ENCODE measurements at places on chromosomes 7 and 10. TPM values are rescaled to one million over a fixed set of nuclear protein-coding genes. Genes with fewer than 3 reads are reported as not detected.

DNA sequence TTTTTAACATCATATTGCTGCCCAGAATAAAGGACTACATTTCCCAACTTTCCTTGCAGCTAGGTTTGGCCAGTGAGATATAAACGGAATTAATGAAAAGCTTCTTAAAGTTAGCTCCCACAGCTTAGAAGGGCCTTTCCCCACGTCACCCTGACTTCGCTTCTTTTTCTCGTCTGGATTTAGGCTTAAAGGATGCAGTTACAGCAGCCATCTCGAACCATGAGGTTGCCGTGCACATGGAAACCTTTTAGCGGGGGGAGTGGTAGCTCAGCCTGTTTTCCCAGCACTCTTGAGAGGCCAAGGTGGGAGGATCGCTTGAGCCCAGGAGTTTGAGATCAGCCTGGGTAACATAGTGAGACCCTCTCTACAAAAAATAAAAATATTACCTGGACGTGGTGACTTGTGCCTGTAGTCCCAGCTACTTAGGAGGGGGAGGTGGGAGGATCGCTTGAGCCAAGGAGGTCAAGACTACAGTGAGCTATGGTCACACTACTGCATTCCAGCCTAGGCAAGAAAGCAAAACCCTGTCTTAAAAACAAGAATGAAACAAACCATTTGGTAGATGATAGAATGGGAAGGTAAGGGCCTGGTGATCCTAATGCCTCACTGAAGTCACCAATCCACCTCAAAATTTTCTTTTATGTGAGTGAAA lies 64.3 kb upstream of the C1GALT1 start:
- no peaks in the 10 kb centered on the region for H3K4me1 ChIP-seq
- H3K36me3 ChIP-seq, result no peaks in the 10 kb centered on the region
- no peak for DNase-seq
- no peak overlapping the region for H3K4me3 ChIP-seq
- no peaks in the 10 kb centered on the region for H3K27me3 ChIP-seq

CALCR gene
- total RNA-seq, result not detected

DNA sequence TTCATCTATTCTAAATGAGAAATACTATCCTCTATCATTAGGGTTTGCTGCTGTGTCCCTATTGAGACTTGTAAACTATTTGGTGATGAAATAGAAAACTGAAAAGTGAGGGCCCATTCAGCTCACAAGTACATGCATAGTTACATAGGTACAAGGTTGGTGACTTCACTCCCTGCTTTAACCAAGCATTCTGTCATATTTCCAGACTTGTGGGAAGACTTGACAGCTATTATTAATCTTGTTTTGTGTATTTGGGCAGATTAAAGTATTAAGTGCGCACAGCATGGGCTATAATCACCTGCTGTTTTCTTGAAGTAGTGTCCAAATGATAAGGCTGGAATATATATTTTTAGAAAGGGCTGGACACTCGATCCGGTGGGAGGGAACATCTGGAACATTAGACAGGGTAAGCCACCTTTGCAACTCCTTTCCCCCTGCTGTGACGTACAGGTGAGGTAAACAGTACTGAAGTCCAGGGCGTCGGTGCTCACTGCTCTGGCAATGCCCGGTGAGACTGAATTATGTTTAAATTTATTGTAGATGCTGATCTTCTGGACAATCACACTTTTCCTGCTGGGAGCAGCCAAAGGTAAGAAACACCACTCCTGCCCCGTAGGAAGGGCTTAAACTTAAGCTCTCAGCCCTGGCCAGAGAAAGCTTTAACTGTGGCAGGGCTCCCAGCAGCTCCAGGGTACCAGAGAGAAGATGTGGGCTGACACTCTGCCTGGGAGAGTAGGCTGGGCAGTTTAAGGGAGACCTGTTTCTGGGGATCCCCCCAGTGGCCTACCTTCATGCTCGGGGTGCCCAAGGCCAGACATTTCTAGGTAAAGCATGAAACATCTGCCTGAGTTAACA lies at the start of gene PNLIPRP1:
PNLIPRP1 (plus strand) TSS at position 370 of the 855 bp plus-strand sequence; CDS start at position 541, 171 bp downstream.
- H3K27me3 ChIP-seq, result peaks cover 4% of the 10 kb centered on the region
- H3K27ac ChIP-seq, result no peak within 1 kb of the TSS
- no peaks in the 10 kb centered on the region for H3K4me1 ChIP-seq
- no peak for DNase-seq

CNNM1 gene
- 1.0 TPM for total RNA-seq

DNA sequence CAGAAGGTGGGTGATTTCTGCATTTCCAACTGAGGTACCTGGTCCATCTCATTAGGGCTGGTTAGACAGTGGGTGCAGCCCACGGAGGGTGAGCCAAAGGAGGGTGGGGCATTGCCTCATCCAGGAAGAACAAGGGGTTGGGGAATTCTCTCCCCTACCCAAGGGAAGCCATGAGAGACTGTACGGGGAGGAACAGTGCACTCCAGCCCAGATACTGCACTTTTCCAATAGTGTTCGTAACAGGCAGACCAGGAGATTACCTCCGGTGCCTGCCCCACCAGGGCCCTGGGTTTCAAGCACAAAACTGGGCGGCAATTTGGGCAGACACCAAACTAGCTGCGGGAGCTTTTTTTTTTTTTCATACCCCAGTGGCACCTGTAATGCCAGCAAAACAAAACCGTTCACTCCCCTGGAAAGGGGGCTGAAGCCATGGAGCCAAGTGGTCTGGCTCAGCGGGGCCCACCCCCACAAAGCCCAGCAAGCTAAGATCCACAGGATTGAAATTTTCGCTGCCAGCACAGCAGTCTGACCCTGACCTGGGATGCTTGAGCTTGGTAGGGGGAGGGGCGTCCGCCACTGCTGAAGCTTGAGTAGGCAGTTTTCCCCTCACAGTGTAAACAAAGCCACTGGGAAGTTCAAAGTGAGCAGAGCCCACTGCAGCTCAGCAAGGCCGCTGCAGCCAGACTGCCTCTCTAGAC lies 31.2 kb downstream of the ARMC10 start:
- no peak overlapping the region for H3K27ac ChIP-seq
- no peaks in the 10 kb centered on the region for H3K27me3 ChIP-seq
- DNase-seq, result no peak
- peaks cover 7% of the 10 kb centered on the region for H3K4me1 ChIP-seq
- no peak overlapping the region for H3K4me3 ChIP-seq

- H3K4me1 ChIP-seq, result no peaks in the 10 kb centered on the region
- DNase-seq, result no peak
- no peak overlapping the region for H3K4me3 ChIP-seq
- H3K27ac ChIP-seq, result no peak overlapping the region
- no peaks in the 10 kb centered on the region for H3K27me3 ChIP-seq
Measured at GRCh38 chr7:158247758-158248487, 339.7 kb downstream of the PTPRN2 start.

PLEKHS1 gene
- total RNA-seq, result not detected

SUN3 gene
- not detected for total RNA-seq

- H3K27me3 ChIP-seq, result no peaks in the 10 kb centered on the region
- no peak overlapping the region for H3K27ac ChIP-seq
- DNase-seq, result no peak
- no peaks in the 10 kb centered on the region for H3K4me1 ChIP-seq
- no peak overlapping the region for H3K4me3 ChIP-seq
- no peaks in the 10 kb centered on the region for H3K36me3 ChIP-seq
Measured at GRCh38 chr7:73758581-73759138, 11.4 kb downstream of the CLDN3 start.

NYAP1 gene
- 0.30 TPM for total RNA-seq

DNA sequence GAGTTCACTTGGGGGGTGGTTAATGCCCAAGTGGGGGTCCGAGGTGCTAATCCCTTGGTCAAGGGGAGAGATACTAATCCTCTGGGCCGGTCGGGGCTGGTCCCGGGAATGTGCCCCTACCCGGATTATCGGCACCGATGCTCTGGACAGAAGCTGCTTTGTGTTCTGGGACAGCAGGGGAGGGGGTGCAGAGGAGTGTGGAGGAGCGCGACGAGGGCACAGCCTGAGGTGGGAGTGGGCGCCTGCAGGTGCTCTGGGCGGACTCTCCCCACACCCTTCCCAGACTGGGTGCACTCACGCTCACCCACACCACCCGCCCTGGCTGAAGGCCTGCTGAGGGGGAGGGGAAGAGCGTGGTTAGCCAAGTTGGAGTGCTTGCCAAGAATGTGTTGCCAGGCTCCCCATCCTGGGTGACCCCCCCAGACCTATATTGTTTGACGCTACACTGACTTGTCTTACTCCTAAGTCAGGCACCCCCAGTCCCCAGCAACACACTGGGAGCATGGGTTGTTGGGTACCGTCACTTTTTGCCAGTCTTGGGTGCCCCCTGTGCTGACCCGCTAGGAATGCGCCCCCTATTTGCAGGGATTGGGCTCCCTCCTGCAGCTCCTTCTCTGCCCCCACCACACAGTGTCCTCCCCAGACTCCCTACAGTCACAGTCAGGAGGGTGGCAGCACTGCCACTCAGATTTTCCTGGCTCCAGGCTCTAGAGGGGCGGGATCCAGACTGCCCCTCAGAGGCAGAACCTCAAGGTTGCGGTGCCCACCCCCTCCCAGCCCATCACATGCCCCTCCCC lies 1.2 kb downstream of the SLC4A2 start:
- peaks cover 35% of the 10 kb centered on the region for H3K4me1 ChIP-seq
- no peaks in the 10 kb centered on the region for H3K27me3 ChIP-seq
- DNase-seq, result peak; percentile 31
- peak overlapping the region; percentile 85 for H3K4me3 ChIP-seq
- H3K27ac ChIP-seq, result no peak overlapping the region

DNA sequence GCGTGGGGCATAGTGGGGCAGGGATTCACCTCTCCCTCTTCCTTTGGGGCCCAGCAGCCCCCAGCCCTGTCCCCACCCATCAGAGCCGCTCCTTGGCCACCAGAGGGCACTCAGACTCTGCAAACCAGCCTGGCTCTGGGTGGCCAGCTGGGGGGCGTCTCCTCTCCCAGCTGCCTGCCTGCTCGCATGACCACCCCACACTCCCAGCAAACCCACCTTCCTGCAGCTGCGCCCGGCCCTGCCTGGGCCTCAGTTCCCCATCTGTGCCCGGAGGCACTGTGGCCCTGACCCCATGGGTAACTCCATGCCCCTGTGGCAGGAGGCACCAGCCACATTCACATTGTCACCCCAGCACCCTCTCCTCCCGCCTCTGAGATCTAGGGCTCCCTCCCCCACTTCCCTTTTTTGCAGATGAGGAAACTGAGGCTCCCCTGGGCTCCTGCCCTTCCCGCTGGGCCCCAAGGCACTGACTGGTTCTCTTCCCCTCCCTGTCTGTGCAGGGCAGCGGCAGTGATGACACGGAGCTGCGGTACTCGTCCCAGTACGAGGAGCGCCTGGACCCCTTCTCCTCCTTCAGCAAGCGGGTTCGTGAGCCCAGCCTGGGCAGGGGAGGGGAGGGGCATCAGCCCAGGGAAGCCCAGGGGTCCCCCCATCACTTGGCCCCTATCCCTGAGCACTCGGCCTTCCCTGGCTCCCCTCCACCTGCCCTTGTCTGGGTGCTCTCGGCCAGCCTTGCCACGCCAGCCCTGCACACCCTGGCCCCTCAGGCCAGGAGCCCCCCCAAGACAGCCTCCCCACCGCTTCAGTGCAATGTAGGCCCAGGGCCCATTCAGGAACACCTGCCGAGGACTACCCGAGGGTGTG lies 6.9 kb upstream of the SH2B2 start:
- peaks cover 4% of the 10 kb centered on the region for H3K27me3 ChIP-seq
- DNase-seq, result peak; percentile 70
- H3K27ac ChIP-seq, result no peak overlapping the region
- H3K4me1 ChIP-seq, result peaks cover 13% of the 10 kb centered on the region
- H3K36me3 ChIP-seq, result no peaks in the 10 kb centered on the region

DNA sequence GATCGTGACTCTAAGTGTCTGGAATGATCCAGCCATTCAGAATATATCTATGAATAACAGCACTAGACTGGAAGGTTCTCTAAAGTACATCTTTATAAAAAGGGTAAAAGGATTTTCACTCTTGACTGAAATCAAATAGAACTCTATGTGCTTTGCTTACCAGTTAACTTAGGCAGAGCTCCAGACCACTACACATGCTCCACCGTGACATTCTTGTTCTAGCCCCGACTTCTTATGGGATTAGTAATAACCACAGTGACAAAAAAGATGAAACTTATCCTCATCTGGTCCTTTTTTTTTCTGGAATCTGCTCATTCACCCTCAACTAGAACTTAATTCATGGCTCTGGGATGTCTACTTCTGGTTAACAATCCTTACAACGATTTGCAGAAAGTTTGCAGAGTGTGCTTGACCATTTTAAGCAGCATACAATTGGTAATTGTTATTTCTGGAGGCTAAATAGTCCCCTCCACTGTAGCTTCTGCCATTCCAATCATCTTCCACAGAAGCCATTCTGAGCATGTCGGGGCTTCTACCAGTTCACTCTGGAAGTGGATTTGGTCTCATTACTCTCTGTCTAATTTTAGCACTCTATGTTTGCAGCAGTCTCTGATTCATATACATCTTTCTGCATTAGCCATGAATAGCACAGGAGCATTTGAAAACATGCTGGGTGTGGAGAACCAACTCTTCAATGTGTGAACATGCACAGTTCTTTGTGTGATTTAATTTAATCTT lies 163.7 kb upstream of the CDC14C start:
- no peak overlapping the region for H3K27ac ChIP-seq
- H3K4me1 ChIP-seq, result no peaks in the 10 kb centered on the region
- no peaks in the 10 kb centered on the region for H3K36me3 ChIP-seq

All from activated naive CD4-positive, alpha-beta T cell treated with anti-CD3 and anti-CD28 coated beads for 36 hours (primary cell).